NCI-H1436 treated with DMSO at 0.1 percent for 48 hours (cell line): ENCODE measurements at places on chromosomes 16 and 17.

DNA sequence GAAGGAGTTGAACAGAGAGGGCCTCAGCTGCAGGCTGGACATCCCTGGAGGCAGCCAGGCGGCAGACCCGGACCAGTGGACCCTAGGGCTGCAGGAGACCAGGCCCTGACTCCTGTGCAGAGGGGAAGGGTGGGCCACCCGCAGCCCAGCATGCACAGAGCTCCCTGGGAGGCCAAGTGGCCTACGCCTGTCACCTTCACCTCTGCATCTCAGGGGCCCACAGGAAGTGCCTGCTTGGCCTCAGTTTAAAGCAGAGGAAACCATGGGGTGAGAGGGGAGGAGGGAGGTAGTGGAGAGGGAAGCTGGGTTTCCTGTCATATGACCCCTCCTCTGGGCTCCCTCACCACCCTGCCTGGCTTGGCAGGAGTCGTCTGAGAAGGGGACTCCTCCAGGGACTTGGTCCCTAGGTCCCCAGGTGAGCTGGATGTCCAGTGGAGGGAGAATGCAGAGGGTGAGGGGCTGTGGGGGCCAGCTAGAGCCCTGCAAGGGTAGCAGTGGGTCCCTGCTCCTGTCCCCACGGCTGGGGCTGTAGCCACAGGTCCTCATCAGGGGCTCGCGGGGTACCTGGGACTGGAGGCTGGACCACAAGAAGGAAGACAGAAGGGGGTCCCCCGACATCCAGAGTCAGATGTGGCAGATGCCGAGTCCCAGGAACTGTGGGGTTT is at the start of gene TMC8:
Gene TMC8, plus strand, starts transcription at position 335 of the 665 bp plus-strand sequence. CDS start 818 bp downstream, outside the sequence.
- no peak for DNase-seq

- DNase-seq = no peak
Measured at GRCh38 chr17:6138761-6139446, 68.7 kb downstream of the WSCD1 start.

- no peak for DNase-seq
Measured at GRCh38 chr16:66399031-66399430, 28.1 kb upstream of the BEAN1 start.

- no peak for DNase-seq
Measured at GRCh38 chr17:77727037-77727615, 231.4 kb upstream of the TNRC6C start.

DNA sequence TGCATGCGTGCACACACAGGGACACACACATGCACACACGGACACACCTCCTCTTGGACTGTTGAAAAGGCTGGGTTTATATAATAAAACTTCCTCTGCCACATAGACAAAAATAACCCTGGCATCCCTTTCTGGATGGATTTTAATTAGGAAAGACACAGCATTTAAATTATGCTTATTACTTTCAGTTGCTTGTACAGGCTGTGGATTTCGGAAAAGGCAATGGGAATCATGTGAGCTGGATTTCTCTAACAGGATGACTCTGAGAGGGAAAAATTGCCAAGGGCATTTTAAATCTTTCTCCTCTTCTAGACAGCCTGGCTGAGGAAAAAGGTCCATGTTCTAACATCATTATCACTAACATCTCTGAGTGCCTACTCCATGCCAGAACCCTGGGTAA is 75.9 kb downstream of the HLF start:
- no peak for DNase-seq
